Urothelium cell line (cell line): ENCODE measurements at places on chromosomes 3 and 15.
A peak's percentile ranks its signal among the peaks of the same experiment; 100 is the strongest.

DNA sequence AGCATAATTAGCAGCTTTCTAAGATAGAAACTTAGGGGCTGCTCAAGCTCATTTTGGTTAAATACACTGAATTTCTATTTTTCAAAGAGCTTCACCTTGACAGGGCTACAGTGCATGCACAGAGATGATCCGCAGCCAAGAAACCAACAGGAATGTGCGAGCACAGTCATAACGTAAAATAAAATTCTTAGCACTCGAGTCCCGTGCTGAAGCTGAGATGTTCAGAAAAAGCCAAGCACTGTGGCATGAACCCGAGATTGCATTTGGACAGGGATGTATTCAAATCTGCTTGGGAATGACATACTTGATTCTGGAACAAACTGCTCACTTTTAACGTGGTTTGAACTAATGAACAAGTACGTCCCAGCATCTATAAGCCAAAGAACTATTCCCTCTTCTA lies 340.3 kb downstream of the FOXP1 start:
- DNase-seq = no peak

- no peak for DNase-seq
Measured at GRCh38 chr3:63937661-63938651, 25.8 kb upstream of the SCAANT1 start.

DNA sequence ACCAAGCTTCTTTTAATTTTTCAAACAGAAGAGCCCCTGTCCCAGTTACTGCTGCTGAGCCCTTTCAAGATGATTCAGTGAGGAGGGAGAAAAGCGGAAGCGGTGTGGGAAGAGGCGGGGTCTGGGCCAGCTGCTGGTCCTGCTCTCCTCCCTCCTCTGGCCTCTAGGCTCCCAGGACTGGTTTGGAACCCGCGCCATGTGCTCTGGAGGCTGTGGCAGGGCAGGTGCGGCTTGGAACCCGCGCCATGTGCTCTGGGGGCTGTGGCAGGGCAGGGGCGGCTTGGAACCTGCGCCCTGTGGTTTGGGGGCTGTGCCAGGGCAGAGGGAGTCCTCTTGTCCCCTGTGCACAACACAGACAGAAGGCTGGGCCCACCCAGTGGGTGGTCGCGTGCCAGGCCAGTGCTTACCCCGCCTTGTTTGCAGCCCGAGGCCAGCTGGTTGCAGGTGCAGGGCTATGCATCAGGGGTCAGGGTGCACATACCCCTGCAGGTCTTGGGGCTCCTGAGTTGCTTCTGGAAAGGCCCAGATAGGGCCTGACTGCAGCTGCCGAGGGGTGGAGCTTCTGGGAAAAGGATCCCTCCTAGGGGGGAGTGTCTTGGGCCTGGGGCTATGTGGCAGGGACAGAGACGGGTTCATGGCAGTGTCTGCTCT lies 12.2 kb downstream of the ALG1L2 start:
- DNase-seq = no peak

DNA sequence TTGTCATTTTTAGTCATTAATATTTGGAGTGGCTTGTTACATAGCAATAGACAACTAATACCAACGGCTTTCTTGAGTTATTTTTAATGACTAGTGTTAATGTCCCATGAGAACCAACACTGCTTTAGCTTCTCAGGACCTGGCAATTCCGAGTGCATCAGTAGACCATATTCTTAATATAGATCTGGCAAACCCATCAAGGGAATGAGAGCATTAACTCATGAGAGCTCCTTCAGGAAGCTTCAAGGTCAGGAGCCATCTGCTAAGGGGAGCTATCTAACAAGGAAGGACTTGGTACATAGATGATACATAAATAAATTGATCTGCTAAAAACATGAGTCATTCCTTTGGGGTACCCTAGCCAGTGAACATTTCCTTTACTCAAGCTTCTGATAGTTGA lies 122.6 kb upstream of the EPHA3 start:
- DNase-seq = no peak

DNA sequence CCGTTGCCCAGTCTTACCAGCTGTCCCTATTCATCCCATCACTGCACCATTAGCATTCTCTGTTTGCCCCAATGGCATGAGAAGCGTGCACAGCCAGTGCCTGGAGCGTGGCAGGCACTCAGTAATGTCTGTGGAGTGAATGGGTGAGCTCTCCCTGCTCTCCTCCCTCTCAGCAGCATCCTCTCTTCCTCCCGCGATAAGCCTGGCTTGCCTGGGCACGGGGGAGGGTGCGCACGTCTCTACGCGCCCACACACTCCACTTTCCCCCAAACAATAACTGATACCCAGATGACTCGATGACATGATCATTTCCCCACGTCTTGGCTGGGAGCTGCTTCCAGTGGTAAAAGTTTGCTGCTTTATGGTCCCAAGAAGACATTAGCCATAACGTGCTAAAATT lies 81.8 kb upstream of the LINGO1 start:
- DNase-seq = no peak

GRCh38 chr15:99442252-99442897 lies 123.4 kb upstream of the MEF2A start:
- DNase-seq = peak; percentile 89

GRCh38 chr15:36658312-36658711 lies 78.9 kb downstream of the CDIN1 start:
- DNase-seq = no peak

- DNase-seq = no peak
Measured at GRCh38 chr3:77329116-77329515, 289.2 kb downstream of the ROBO2 start.

DNA sequence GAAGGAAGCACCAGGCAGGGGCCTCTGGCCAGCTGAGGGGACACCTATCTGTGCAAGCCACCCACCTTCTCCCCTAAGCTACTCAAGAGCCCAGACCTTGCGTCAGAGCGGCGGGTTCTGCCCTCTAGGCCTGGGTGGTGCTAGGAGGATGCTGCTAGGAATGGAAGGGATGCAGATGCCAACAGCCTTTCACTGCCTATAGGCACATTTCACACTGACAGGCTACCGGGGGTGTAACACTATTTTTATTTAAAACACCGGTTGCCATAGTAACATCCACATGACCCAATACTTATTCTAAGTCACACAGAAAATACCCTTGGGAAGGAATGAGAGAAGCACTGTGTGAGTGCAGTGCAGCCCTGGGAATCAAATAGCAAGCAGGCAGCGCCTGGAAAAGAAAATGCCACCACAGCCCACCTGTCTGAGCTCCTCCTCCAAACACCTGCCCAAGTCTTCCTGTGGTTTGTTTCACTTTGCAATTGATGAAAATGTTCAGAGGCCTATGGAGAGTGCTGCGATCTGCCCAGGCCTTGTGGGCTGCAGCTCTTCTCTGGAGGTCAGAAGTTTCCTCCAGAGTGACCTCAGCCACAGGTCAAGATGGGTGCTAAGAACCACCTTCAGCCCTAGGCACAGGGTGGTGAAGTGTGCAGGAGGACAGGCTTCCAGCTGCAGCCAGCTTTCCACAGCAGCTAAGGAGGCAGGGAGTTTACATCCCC lies 113.5 kb upstream of the TOPAZ1 start:
- DNase-seq = no peak

DNA sequence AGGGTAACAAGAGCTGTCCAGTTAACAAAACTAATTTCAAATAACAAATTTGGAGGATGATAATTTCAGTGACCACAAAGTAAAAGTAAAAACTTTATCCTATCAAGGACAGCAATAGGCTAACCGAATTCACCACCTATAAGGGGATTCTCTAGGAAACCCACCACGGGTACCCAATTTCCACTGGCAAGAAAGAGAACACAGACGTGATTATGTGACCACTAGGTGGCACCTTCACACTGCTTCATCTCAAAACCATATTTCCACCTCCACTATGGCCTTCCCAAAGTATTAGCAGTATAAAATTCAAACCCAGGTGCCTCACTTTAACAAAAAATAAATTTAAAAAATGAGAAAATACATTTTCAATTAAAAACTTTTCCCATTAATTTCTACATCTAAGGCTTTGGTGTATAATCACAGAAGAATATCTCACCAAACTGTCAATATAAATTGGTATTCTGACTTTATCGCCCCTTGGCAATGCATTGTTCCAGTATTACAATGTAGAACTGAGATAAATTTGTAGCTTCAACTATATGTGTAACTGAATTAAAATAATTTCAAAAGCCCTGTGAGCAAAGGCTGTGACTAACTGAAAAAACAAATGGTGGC lies 96.5 kb downstream of the FSIP1 start:
- peak; percentile 49 for DNase-seq

DNA sequence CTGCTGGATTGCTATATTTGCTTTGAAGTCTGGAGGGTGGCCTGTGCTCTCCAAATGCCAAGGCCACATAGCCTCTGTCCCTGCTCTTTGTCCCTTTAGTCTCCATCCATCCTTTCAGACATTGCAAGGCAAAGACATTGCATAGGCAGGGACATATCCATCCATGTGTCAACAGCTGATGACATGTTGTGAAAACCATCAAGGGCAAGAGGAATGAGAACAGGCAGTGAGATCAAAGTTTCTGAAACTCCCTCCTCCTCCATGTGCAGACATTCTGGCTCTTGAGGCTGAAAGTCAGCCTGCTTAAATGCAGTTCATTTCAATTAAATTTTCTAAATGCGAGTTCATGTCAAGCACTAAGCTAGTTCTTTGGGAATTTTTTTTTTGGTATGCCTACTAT lies 135.2 kb upstream of the CTNNB1 start:
- DNase-seq = no peak

- DNase-seq = no peak
Measured at GRCh38 chr3:101865751-101866509, 16.6 kb downstream of the NFKBIZ start.

DNA sequence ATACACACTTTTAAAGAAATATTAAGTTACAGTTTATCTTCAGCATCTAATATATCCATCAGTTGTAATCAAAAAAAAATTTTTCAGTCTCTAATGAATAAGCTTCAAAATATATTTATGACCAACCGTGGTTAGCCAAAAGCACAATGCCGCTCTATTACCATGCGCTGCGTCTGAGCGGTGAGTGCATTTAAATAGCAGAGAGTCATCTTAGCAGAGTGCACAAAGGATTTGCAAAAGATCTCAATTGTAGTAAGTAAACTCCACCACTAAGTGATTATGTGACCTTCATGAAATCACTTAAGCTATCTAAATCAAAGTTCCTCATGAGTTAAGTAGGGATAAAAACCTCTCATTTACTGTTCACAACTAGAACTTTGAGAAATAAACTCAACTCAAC lies 4.9 kb downstream of the TP63 start:
- DNase-seq = no peak

DNA sequence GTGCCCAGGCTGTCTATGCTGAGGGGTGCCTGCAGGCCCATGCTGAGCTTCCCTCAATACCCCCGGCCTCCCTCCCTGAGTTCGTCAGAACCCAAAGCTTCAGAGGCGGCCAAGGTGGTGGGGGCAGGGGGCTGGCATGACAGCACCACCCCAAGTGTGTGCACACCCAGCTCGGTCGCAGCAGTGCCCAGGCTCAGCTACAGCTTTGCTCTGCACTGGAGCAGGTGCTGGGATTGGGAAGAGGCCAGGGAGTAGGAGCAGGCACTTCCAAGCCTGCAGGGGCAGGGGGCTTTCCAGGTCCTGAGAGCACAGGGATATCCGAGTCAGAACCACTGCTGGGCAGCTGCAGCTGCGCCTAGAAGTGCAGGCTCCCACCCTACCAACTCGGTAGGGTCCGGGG lies 283.9 kb downstream of the UBE2E2 start:
- DNase-seq = no peak

GRCh38 chr3:13420045-13420830 lies at the start of gene NUP210:
Gene NUP210 (minus strand): TSS chr3:13420322. CDS start chr3:13420226, 96 bp downstream.
- DNase-seq = peak; percentile 68

GRCh38 chr15:89794627-89795241 lies 18.6 kb downstream of the MESP2 start:
- no peak for DNase-seq

- no peak for DNase-seq
Measured at GRCh38 chr15:60115579-60116380, 111.7 kb downstream of the FOXB1 start.

DNA sequence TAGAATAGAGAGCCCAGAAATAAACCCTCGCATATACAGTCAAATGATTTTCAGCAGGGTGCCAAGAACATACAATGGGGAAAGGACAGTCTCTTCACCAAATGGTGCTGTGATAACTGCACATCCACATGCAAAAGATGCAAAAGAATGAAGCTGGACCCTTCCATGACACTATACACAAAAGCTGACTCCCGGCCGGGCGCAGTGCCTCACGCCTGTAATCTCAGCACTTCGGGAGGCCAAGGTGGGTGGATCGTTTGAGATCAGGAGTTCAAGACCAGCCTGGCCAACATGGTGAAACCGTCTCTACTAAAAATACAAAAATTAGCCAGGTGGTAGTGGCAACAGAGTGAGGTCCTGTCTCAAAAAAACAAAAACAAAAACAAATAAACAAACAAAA lies 43.2 kb upstream of the IQSEC1 start:
- no peak for DNase-seq

DNA sequence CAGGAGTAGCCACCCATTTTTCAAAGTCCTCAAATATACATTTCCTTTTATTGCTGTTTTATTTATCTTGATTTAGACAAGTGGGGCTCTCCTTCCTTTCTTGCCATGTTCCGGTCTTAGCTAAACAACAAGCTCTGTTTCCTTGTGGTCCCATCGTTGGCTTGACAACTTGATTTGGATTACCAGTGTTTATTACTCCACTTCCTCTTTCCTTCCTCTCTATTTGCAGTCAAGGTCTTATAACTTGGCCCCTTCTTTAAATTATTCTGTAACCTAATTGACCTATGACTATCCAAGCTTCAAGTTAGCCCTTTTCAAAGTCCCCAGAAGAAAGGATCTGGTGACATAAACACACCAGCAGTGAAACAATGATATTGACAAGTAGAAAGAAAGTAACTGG lies 130.6 kb upstream of the STT3B start:
- no peak for DNase-seq

DNA sequence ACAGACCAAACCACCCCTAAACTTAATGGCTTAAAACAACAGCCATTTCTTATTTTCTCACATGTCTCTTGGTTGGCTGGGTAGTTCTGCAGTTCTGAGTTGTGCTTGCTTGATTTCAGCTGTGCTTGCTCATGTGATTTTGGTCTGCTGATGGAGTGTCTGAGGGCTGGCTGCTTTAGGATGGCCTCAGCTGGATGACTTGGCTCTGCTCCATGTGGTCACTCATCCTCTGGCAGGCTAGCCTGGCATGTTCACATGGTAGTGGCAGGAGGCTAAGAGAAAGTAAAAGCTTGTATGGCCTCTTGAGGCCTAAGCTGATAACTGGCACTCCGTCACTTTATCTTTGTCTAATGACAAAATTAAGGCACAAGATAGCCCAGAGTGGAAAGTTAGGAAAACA lies 4.1 kb downstream of the SV2B start:
- no peak for DNase-seq

- DNase-seq = no peak
Measured at GRCh38 chr3:56157693-56158362, 310.4 kb downstream of the ERC2 start.
